ENCODE measurements at places on chromosomes 3 and 15.

- no peak for DNase-seq
Measured at GRCh38 chr3:161713731-161714130, 217.1 kb downstream of the OTOL1 start.

GRCh38 chr3:119582178-119582577, 2.9 kb downstream of the ADPRH start:
- no peak for DNase-seq

DNA sequence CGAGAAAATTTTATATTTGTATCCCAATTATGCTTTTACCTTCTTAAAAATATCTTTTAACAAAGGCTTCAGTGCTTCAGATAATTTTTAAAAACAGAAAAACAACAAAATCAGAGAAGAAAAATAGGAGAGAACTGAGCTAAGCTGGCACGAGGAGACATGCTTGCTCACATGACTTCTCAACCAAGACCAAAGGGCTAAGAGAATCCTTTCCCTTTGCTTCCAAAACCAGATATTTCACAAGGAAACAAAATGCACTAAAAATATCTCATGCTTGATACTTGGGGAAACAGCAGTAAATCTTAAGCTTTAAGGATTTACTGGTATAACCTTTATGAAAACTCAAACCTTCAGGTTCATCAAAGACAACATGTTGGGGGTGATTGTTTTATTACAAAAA, 58.4 kb downstream of the CAPN7 start:
- DNase-seq: no peak

GRCh38 chr15:69244798-69245197, 53.9 kb upstream of the PAQR5 start:
- DNase-seq: no peak

- no peak for DNase-seq
Measured at GRCh38 chr15:94099574-94099960, 131.8 kb upstream of the MCTP2 start.

DNA sequence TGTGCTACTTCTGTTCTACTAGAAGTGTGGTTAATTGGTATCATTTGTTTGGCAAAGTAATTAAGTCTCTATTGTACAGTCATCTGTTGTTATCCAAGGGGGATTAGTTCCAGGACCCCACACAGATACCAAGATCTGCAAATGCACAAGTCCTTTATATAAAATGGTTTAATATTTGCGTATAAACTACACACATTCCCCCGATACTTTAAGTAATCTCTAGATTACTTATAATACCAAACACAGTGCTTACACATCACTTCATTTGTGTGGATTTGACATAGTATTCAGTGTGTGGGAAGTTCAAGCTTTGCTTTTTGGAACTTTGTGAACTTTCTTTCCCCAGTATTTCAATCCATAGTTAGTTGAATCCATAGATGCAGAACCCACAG, 50.5 kb upstream of the ABI3BP start:
- DNase-seq: no peak

DNA sequence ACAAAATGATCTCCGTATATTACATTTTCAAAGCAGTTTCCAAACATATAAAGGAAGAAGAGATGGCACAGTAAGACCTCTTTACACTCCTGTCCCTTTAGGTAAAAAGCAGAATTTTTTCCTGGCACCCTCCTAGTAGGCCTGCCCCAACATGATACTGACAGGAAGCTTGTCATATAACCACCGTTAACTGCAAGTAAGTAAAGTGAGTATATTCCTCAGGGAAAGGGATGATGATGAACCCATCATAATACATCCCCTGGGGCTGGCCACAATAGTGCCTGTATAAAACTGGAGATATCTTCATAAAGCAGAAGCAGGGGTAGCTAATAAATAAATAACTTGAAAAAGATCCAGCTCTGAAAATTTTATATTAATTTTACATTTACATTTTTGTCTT, 893.0 kb downstream of the DIPK2A start:
- no peak for DNase-seq

DNA sequence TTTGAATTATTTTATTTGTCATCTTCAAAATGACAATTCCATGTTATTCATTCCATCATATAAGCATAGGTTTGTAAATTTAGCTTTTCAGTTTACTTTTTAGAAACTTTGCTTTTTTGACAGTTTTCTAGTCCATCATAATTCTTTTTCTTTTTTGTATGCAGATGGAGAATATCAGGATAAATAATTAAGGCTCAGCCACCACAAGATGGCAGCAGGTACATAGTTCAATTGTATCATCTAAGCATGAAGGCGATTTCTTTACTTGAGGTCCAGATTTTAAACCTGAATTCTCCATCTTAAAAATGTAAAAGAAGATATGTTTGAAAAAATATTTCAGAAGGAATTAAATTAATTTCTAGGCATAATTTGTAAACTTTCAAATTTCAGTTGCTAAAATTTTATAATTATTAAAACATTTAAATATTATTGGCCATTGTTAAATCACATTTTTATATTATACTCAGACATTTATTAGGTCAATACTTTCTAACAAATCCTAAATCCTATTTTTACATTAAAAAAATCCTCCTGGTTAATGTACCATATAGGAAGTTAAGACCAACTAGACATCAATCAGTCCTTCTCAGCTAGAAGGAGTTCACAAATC, 15.1 kb downstream of the PLSCR5 start:
- no peak for DNase-seq

- DNase-seq: no peak
Measured at GRCh38 chr3:95407709-95408463, 1345.0 kb downstream of the NSUN3 start.

DNA sequence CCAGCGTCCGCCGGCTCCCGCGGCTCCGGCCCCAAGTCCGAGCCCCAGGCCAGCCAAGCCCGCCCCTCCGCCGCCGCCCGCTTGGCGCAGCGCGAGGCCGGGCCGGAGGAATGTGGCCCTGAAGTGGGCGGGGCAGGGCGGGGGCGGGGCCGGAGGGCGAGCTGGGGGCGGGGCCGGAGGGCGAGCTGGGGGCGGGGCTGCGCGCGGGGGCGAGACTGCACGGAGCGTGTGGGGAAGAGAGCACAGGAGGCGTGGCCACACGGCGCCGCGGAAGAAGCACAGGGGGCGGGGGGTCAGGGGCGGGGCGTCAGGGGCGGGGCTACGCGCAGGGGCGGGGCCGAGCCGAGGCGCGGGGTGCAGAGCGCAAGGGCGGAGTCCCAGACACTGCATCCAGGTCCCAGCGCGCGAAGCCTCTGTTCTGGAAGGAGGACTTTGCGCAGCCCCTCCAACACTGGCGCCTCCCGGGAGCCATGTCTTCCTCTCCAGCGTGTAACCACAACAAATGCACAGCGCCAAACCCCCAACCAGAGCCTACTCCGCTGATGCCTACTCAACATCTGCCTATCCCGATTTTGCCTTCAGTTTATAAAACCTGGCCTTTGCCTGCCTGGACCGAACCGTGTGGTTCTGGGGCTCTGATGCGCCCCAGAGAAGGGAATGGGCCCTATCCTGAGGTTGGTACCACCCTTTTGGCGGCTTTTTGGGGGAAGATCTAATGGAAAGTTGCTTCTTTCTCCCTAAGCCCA, 105.5 kb downstream of the IQSEC1 start:
- no peak for DNase-seq

DNA sequence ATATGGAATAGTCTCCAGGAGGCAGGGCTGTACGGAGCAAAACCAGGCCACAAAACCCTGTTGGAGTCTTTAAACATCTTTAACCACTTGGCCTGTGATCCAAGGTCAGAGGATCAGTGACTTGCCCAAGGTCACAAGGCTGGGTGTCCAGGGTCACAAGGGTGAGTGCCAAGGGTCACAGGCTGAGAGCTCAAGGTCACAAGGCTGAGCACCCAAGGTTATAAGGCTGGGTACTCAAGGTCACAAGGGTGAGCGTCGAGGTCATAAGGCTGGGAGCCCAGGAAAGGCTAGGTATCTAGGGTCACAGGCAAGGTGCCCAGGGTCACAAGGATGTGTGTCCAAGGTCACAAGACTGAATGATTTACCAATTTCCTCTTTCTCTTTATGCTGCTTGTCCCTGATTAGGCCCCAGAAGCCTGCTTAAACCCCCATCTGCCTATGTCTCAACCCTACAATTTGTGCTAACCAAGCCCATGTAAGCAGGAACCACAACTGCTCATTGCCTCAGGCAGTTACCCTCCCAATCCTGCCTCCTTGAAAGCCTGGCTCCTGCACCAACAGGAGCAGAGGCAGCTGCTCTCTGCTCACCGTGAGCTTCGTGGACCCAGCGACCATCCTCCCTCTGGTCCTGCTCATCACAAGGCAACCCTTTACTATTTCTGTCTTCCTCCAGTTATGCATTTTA, 51.5 kb downstream of the MGLL start:
- no peak for DNase-seq

- DNase-seq: no peak
Measured at GRCh38 chr3:55481744-55482495, 5.2 kb downstream of the WNT5A start.

DNA sequence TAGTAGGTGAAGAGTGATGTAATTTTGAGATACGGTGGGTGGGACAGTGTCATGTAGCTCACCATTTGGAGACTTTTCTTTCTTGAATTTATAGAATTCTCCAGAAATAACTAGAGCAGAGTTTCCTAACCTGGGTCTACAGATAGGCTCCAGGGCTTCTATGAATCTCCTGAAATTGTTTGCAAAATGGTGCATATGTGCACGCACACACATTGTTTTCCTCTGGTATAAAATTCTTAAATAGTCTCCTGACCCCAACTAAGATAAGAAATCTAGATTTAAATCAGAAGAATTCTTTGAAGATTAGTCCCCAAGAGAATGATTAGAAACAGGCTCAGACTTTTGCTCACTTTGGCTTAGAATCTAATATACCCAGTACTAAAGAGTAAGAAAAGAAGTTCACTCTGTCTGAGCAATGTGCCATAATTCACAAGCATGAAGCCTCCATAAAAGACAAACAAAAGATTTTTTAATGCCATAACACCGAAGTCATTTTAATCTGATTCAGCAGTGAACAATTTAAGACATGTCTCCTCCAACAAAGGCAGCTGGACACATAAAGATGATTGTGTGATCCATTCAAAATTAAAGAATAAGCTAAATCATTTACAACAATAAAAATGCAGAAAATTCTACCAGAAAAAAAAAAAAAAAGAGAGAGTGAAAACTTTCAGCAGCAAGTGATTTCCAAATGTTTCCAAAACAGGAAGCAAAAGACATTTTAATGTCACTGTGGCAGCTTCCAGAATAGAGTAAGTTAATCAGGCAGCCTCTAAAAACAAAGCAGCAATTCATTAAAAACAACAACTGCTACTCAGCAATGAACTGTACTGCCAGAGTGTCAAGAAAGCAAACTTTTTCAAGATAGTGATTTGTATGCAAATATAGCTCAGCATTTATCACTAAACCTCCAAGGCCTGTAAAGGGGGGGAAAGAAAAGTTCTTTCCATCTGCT, 975.5 kb upstream of the CFAP20DC start:
- no peak for DNase-seq

DNA sequence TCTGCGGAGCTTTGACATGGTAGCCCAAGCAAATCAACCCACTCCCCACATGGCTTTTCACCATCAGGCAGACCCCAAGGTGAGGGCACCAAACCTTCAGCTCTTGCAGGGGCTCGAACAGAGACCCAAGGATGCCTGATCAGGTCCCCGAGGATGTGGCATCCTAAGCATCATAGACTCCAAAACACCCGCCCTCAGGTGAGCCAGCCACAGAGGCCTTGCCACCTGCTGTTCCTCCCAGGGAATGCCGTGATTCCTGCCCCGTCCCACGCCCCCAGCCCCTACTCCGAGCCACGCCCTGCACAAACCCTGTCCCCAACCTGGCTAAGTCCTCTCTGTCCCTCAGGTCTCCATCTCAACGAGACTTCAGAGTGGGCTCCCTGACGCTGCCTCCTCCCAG, 34.7 kb upstream of the SLC41A3 start:
- no peak for DNase-seq

GRCh38 chr3:58651276-58651675, 15.3 kb downstream of the FAM3D start:
- no peak for DNase-seq

DNA sequence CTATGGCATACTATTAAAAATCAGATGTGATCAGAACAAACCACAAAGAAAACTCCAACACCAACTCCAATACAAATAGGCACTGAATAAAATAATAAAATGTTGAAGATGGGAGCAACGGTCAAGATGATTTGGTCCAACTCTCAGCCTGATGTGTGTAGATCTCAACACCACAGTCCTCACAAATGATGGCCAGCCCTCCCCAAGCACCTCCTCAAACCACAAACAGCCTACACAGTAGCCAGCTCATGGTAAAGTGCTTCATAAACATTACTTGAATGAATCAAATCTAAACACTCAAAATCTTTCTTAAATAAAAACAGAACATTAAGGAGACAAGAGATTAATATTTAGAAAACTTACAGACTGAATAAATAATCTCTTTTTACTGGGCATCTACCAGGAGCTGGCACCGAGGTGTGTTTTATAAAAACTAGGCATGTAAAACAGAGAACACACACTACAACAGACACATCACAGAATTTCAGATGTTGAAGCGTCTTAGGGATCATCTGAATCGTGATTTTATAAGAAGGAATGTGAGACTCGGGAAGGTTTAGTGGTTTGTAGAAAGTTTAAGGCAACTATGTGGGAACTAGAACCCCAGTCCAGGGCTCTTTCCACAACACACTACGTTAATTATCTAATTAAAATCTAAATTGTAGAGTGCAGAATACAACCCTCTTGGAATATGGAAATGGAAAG, 102.4 kb downstream of the MYLK start:
- DNase-seq: no peak

DNA sequence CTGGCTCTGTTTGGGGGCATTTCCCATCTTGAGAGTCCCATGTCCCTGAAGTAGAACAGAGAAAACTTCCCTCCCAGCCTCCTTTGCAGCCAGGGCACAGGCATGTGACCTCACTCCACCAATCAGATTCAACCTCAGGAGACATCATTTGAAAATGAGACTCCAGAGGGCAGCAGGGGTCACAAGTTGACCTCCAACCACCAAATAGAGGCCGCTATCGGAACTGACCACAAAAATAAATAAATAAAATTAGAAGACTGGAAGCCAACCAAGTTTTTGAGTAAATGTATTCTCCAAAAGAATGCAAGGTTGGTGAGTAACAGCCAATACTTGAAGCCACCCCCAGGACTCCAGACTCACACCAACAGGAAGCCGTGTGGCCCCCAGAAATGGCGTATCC, 106.5 kb downstream of the CHSY1 start:
- no peak for DNase-seq

DNA sequence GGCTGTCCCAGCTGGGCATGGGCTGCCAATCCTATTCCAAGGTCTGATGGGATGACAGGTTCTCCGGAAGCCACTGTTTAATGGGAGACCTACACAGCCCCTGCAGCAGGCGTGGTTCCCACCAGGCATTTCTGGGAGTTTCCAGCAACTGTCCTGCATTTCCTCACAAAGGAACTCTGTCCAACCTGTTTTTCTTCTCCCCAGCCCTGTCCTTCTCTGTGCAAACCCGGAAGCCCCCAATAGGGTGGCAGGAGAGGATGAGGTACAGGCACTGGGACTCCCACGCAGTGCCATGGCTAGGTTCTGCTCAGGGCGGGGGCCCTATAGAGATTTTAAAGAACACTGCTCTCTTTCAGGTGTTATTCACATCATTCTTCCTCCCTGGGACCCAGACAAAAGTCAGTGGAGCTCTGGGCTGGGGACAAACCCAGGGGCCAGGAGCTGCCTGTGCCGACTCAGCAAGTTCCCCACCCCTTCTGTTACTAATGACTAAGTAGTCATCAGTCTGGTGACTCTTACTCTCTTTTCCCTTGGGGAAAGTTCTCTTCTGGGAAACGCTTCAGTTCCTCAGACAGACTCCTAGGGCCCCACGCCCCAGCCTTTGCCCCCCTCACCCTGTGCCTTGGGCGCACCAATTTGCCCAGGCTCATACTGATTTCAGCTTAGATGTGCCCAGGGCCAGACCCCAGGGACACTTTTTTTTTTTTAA, 97.7 kb downstream of the CD47 start:
- DNase-seq: no peak

All from NCI-H187 treated with DMSO at 0.1 percent for 48 hours (cell line).